ENCODE measurements at places on chromosomes 1 and 21. TPM values are rescaled to one million over a fixed set of nuclear protein-coding genes. Genes with fewer than 3 reads are reported as not detected.
A peak's percentile ranks its signal among the peaks of the same experiment; 100 is the strongest.

DNA sequence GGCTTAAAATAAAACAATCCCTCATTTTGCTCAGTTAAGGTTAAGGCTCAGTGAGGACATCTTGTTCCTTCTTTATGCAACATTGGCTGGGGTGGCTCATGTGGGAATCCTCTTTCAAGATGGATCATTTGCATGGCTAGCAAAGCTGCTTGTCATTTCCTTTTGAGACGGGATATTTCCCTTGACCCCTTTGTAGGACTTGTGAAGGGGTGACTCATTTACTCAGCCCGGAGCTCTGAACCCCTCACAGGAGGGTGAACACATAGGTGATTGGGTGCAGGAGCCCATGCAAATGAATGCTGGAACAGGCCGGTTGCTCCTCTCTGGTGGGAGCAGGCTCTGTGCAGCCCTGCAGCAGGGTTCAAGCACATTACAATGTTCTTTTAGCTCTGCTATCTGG lies 15.8 kb upstream of the C8A start:
- peaks cover 4% of the 10 kb centered on the region for H3K4me1 ChIP-seq
- DNase-seq: no peak
- no peaks in the 10 kb centered on the region for H3K36me3 ChIP-seq
- no peak overlapping the region for H3K27ac ChIP-seq
- no peak overlapping the region for H3K4me3 ChIP-seq

GRCh38 chr1:27687906-27688305 lies 15.9 kb upstream of the IFI6 start:
- peaks cover 3% of the 10 kb centered on the region for H3K4me1 ChIP-seq
- no peak for DNase-seq
- H3K27ac ChIP-seq: no peak overlapping the region

The SRSF10 gene
- 220 TPM for total RNA-seq

- no peak overlapping the region for H3K27ac ChIP-seq
- no peaks in the 10 kb centered on the region for H3K36me3 ChIP-seq
- peaks cover 12% of the 10 kb centered on the region for H3K4me1 ChIP-seq
- H3K4me3 ChIP-seq: no peak overlapping the region
These were observed 4.1 kb upstream of the MAGOH start for GRCh38 chr1:53242381-53242780.

DNA sequence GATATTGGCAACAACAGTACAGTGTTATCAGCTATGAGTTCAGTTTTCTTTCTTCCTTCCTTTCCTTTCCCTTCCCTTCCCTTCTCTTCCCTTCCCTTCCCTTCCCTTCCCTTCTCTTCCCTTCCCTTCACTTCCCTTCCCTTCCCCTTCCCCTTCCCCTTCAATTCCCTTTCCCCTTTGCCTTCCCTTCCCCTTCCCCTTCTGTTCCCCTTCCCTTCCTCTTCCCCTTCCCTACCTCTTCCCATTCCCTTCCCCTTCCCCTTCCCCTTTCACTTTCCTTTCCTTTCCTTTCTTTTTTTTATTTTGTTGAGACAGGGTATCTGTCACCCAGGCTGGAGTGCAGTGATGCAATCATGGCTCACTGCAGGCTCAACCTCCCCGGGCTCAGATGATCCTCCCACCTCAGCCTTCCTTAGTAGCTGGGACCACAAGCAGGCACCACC lies 72.3 kb upstream of the CAPZB start:
- H3K4me3 ChIP-seq: no peak overlapping the region
- H3K36me3 ChIP-seq: no peaks in the 10 kb centered on the region
- H3K27ac ChIP-seq: peak overlapping the region; percentile 79
- peaks cover 15% of the 10 kb centered on the region for H3K27me3 ChIP-seq
- H3K4me1 ChIP-seq: no peaks in the 10 kb centered on the region

Measured in progenitor cell of endocrine pancreas (in vitro differentiated cells).